ENCODE measurements at places on chromosomes 13 and 19.
A peak's percentile ranks its signal among the peaks of the same experiment; 100 is the strongest.

GRCh38 chr13:42356184-42356575, 84.2 kb downstream of the AKAP11 start:
- no peak for DNase-seq

GRCh38 chr19:29483641-29483920, 42.2 kb upstream of the VSTM2B start:
- DNase-seq, result no peak

- DNase-seq, result peak; percentile 58
Measured at GRCh38 chr19:53394522-53394973, 401 bp upstream of the ZNF765 start.

DNA sequence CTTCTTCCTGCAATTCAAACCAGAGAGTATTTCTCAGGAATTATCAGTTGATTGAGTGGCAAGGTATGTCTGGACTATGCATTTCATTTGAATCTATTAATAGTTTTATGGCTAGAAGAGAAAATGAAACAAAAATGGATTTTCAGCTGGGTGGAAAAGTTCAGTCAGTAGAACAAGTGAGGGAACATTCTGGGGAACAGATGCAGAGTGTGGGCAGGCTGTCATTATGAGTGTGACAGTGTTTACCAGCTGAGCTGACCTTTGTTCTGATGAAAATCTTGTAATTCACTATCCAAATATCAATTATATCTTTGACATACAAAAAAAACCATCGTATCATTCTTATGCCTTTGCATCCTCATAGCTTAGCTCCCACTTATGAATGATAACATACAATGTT, 2.6 kb upstream of the CLC start:
- DNase-seq, result no peak

DNA sequence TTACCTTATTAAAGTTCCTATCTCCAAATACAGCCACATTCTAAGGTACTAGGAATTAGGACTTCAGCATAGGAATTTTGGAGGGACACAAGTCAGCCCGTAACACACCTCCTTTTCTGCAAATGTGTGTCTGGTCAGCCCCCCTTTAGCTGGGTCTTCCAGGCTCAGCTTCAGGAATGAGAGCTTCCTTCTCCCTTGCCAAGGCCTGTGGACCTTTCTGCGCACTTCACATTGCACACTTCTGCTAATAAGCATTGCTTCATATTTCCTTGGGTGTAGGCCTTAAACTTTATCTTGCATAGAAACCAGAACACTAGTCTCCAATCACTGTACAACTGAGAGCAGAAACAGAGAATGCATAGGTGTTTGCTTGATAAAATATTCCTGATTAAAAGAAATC, 4.5 kb upstream of the STK24 start:
- DNase-seq, result no peak
